ENCODE measurements at places on chromosomes 6 and 20. TPM values are rescaled to one million over a fixed set of nuclear protein-coding genes. Genes with fewer than 3 reads are reported as not detected.

COL21A1 gene
- 18.6 TPM for total RNA-seq

SLC26A8 gene
- total RNA-seq: not detected

HLA-DQA1 gene
- total RNA-seq: not detected

C6orf132 gene
- total RNA-seq: 11.3 TPM

DNAH8 gene
- total RNA-seq: not detected
